Vagina (tissue), 2 donors: ENCODE measurements at places on chromosomes 7 and 10. TPM values are rescaled to one million over a fixed set of nuclear protein-coding genes. Genes with fewer than 3 reads are reported as not detected.

DNA sequence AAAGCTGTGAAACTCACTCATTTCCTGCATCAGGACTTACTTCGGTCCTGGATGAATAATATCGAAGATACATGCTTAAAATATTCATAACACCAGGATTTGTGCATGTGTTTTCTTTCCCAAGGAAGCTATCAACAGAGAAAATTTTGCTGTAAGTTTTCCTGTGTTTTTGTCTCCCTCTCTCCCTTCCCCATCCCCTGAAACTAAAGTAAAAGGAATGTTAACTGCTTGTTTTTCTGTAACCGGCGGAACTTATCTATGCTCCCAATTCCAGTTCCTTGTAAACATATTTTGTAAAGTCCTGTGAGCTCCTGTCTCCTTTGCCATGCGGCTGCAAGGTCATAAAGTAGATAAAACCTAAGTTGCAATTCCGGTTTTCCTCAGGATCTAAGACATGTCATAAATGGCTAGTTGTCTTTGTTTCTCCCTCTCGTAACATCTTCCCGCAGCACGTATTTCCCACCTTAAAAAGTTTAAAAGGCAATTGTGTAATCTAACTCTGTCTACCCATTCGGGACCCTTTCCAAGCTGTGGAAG lies 79.0 kb upstream of the POM121L12 start:
- peaks cover 7% of the 10 kb centered on the region for H3K4me1 ChIP-seq
- no peak overlapping the region for H3K4me3 ChIP-seq
- H3K27me3 ChIP-seq = no peaks in the 10 kb centered on the region
- H3K27ac ChIP-seq = peak overlapping the region; percentile 20

- no peaks in the 10 kb centered on the region for H3K36me3 ChIP-seq
- no peaks in the 10 kb centered on the region for H3K27me3 ChIP-seq
- no peak for DNase-seq
- peaks cover 4% of the 10 kb centered on the region for H3K4me1 ChIP-seq
- no peak overlapping the region for H3K27ac ChIP-seq
Observed at GRCh38 chr7:116802144-116802745, 60.1 kb upstream of the CAPZA2 start.

DNA sequence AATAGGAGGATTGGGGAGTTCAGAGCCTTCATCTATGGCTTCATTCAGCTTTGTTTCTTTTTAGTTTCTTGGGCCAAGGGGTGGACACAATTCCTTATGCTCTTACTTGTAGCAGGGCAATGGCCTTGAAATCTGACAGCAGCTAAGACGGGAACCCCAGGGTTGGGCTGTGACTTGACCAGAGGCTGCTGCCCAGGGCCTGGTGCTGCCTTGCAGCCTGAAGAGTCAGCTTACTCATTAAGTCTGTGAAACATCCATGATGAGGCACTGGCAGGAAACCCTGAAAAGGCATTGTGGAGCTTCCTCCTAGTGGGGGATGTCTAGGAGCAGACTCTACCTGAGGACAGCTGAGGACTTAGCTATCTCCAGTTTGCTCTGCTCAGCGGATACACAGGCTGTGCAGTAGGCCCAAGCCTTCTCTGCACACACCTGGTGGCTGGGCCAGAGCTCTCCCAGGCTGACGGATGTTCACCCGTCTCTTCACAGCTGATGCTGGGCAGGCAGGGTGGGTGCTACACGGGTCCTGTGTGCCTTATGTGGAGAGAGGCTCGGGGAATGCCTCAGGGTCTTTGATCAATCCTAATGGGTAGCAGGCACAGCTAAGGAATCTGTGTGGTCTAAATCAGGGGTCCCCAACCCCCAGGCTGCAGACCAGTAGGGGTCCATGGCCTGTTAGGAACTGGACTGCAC lies 17.8 kb downstream of the CXCL12 start:
- H3K27ac ChIP-seq = no peak overlapping the region
- peaks cover under 1% of the 10 kb centered on the region for H3K36me3 ChIP-seq
- no peak overlapping the region for H3K4me3 ChIP-seq
- H3K27me3 ChIP-seq = no peaks in the 10 kb centered on the region

- no peaks in the 10 kb centered on the region for H3K27me3 ChIP-seq
- no peak for DNase-seq
- no peaks in the 10 kb centered on the region for H3K36me3 ChIP-seq
- peak overlapping the region; percentile 36 for H3K4me3 ChIP-seq
- H3K27ac ChIP-seq = no peak overlapping the region
- H3K4me1 ChIP-seq = peaks cover 31% of the 10 kb centered on the region
Observed at GRCh38 chr7:130490888-130491804, 739 bp upstream of the MEST start.

GRCh38 chr7:50580057-50580456 lies 14.9 kb upstream of the DDC start:
- H3K27me3 ChIP-seq = no peaks in the 10 kb centered on the region
- no peak overlapping the region for H3K27ac ChIP-seq
- H3K36me3 ChIP-seq = no peaks in the 10 kb centered on the region
- H3K4me3 ChIP-seq = no peak overlapping the region
- no peaks in the 10 kb centered on the region for H3K4me1 ChIP-seq
- no peak for DNase-seq

DNA sequence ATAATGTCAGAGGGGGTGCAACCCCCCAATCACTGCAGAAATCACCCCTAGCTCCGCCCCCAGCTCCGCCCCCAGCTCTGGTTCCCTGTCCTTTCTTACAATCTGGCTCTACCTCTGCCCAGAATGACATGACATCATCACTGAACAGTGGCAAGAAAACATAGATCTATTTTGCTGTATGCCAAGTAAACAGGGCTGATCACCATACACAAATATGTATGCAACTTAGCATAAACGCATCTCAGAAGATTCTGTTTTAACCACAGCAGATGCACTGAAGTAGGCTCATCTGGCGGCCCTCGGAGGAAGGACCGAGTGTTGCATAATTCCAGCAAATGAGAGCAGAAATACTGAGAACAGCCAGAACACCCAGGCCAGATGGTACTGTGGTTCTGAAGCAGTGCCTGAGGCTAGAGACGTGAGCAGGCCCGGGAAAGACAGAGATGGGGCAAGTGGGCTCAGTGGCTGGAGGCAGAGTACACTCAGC lies 293.3 kb upstream of the KLF14 start:
- H3K27ac ChIP-seq = peak overlapping the region; percentile 17
- peaks cover 73% of the 10 kb centered on the region for H3K4me1 ChIP-seq
- no peaks in the 10 kb centered on the region for H3K27me3 ChIP-seq
- no peak overlapping the region for H3K4me3 ChIP-seq

GRCh38 chr7:98993024-98993897 lies 114.9 kb downstream of the TRRAP start:
- no peaks in the 10 kb centered on the region for H3K36me3 ChIP-seq
- DNase-seq = no peak
- no peaks in the 10 kb centered on the region for H3K27me3 ChIP-seq
- H3K4me1 ChIP-seq = no peaks in the 10 kb centered on the region
- no peak overlapping the region for H3K4me3 ChIP-seq
- H3K27ac ChIP-seq = no peak overlapping the region

DNA sequence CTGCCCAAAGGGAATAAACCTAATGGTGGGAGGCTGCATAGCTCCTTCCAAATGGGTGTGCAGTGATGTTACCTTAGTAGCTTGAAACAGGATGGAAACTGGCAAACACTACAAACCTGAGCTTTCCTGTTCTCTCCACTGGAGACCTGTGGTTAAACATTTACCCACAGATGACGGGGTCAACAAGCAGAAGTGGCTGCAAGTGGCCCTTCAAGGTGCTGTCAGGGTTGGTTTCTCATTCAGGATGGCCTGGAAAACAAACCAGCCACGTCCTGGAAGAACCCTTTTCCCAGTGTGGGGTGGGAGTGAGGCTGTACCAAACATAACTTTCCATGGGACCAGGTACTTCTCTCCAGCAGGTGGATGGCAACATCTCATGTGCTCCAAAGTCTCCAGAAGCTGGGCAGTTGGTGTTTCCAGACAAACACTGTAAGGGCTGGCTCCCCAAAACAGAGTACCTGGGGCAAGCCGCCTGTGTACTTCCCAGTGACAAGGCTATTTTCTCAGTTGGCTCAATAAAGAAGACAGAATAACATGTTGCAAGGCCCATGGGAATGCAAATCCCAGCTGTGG lies 67.5 kb downstream of the DNAJB9 start:
- no peaks in the 10 kb centered on the region for H3K27me3 ChIP-seq
- no peaks in the 10 kb centered on the region for H3K4me1 ChIP-seq
- no peaks in the 10 kb centered on the region for H3K36me3 ChIP-seq
- DNase-seq = no peak

DNA sequence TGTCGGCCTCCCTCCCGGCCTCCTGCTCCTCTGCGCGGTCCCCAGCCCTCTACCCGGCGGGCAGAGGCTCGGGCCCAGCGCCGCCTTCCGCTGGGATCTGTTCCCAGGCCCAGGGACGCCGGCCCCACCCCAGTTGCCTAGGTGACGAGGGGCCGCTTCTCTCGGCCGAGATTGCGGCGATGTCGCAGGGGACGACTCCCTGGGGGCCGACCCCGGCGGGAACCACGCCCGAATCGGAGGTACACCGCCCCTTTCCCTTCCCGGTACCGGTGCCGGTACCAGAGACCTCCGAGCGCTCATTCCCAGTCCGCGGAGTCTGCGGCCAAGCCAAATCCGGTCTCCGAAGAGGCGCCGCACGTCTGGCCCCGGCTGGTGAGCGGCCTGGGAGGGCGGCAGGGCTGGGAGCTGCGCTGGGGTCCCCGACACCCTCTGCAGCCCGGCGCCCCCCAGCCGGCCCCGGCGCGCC lies at the start of gene CABCOCO1:
Gene CABCOCO1 (plus strand): TSS at position 136 of the 466 bp plus-strand sequence. CDS start 44 bp downstream, at position 180.
- H3K4me3 ChIP-seq = peak within 1 kb of the TSS; percentile 66
- H3K27ac ChIP-seq = peak within 1 kb of the TSS; percentile 4
- H3K27me3 ChIP-seq = no peaks in the 10 kb centered on the region
- H3K36me3 ChIP-seq = no peaks in the 10 kb centered on the region
- no peaks in the 10 kb centered on the region for H3K4me1 ChIP-seq

DNA sequence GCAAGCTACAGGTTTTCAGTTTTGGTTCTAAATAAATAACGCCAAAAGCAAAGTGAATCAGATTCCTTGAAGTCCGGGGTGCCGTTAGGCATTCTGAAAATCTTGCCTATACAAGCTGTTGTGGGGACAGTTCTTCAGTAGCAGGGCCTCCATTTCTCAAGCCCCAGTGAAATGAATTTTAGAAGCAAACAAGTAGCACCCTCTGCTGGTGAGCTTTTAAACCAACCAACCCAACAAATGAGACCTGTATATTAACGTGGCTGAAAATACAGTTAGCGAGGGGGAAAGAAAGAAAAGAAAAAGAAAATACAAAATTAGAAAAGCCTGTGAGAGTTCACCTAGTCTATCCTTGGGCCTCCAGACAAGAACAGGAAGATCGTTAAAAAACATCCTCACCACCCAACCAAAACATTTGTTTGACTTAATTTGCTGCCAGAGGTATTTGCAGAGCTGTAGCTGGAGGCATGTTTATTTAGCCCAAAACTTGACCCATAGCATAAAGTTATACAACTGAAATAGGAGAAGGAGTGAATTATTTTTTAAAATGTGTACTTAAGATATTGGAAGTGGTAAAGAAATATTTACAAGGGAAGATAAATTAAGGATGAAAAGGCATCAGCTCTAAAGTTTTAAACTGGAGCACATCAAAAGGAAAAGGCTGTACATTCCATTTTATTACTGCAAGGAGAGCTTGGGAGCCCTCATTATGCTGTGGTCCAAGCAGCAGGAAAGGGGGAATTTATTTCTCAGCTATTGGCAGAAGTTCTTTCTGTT lies 98.9 kb downstream of the DYNC1I1 start:
- H3K4me1 ChIP-seq = no peaks in the 10 kb centered on the region
- no peaks in the 10 kb centered on the region for H3K36me3 ChIP-seq
- no peak overlapping the region for H3K4me3 ChIP-seq
- no peak overlapping the region for H3K27ac ChIP-seq

GRCh38 chr10:112896722-112897121 lies 53.3 kb upstream of the TCF7L2 start:
- H3K4me3 ChIP-seq = no peak overlapping the region
- no peaks in the 10 kb centered on the region for H3K36me3 ChIP-seq
- H3K27me3 ChIP-seq = no peaks in the 10 kb centered on the region
- no peak for DNase-seq

- H3K4me3 ChIP-seq = no peak overlapping the region
- H3K27ac ChIP-seq = no peak overlapping the region
- no peaks in the 10 kb centered on the region for H3K4me1 ChIP-seq
Observed at GRCh38 chr7:8060241-8060640, 91.6 kb downstream of the GLCCI1 start.

DNA sequence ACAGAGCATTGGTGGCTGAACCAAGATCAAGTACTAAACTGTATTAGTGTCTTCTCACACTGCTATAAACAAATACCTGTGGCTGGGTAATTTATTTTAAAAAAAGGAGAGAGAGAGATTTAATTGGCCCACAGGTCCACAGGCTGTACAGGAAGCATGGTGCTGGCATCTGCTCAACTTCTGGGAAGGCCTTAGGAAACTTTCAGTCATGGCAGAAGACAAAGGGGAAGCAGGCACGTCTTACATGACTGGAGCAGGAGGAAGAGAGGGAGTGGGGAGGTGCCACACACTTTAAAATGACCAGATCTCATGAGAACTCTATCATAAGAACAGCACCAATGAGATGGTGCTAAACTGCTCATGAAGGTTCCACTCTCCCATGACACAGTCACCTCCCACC lies 95.2 kb upstream of the JCAD start:
- no peak overlapping the region for H3K4me3 ChIP-seq
- H3K27ac ChIP-seq = no peak overlapping the region
- no peaks in the 10 kb centered on the region for H3K27me3 ChIP-seq
- DNase-seq = no peak
- no peaks in the 10 kb centered on the region for H3K36me3 ChIP-seq
- H3K4me1 ChIP-seq = no peaks in the 10 kb centered on the region

DNA sequence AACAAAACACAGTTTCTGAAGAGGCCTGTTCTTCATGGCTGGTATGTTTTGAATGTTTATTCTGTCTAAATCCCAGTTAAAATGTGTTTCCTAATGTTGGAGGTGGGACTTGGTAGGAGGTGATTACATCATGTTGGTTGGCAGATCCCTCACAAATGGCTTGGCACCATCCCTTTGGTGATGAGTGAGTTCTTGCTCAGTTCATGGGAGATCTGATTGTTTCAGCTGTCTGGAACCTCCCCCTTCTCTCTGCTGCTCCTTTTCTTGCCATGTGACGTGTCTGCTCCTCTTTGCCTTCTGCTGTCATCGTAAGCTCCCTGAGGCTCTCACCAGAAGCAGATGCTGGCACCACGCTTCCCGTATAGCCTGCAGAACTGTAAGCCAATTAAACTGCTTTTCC lies 383.6 kb upstream of the TPK1 start:
- no peaks in the 10 kb centered on the region for H3K4me1 ChIP-seq
- no peak overlapping the region for H3K27ac ChIP-seq
- no peak overlapping the region for H3K4me3 ChIP-seq
- H3K27me3 ChIP-seq = no peaks in the 10 kb centered on the region

Gene PVRIG
- total RNA-seq = 1.7 TPM

Gene ICA1
- total RNA-seq = 25.5 TPM

Gene SGMS1
- 93.8 TPM for total RNA-seq

Gene GJD4
- total RNA-seq = not detected

Gene PRKAR2B
- total RNA-seq = 16.5 TPM

Gene ATG9B
- 34.1 TPM for total RNA-seq

Gene FGFR2
- 54.0 TPM for total RNA-seq

Gene ENO4
- not detected for total RNA-seq

Gene ADIRF
- 374 TPM for total RNA-seq

Gene MEOX2
- total RNA-seq = 1.7 TPM

Gene VSTM4
- total RNA-seq = 14.0 TPM

Gene CHRM2
- 1.2 TPM for total RNA-seq

Gene FGFBP3
- total RNA-seq = 0.74 TPM

Gene DEPP1
- total RNA-seq = 155 TPM

Gene PRSS37
- total RNA-seq = not detected

Gene CHCHD2
- total RNA-seq = 306 TPM

Gene FUOM
- 54.0 TPM for total RNA-seq

Gene KCNH2
- 6.4 TPM for total RNA-seq

Gene TRPV5
- not detected for total RNA-seq

Gene SYT15
- 5.4 TPM for total RNA-seq

Gene NME8
- not detected for total RNA-seq
